ENCODE measurements at places on chromosomes 2 and 18. TPM values are rescaled to one million over a fixed set of nuclear protein-coding genes. Genes with fewer than 3 reads are reported as not detected.

The FRZB gene
- not detected for total RNA-seq

The KIAA2012 gene
- total RNA-seq: not detected

The SH3BP4 gene
- 62.5 TPM for total RNA-seq

The REG3A gene
- total RNA-seq: not detected

The CRACDL gene
- 13.3 TPM for total RNA-seq

The G6PC2 gene
- not detected for total RNA-seq

The DOK6 gene
- total RNA-seq: 1.2 TPM

The QPCT gene
- 28.8 TPM for total RNA-seq

DNA sequence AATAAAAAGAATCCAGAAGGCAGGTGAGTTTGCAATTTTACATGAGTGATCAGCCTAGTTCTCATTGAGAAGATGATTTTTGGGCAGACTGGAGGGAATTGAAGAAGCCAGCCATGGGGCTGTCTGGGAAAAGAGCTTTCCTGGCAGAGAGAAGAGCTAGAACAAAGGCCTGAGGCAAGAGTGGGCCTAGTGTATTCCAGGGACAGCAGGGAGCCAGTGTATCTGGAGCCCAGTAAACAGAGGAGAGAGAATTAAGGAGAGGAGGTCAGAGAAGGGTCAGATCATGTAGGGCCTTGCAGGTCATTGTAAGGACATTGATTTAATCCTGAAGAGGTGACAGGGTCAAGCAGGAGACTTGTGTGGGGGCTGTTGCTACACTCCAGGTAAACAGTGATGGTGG is 195.8 kb downstream of the SATB2 start:
- no peak for DNase-seq

DNA sequence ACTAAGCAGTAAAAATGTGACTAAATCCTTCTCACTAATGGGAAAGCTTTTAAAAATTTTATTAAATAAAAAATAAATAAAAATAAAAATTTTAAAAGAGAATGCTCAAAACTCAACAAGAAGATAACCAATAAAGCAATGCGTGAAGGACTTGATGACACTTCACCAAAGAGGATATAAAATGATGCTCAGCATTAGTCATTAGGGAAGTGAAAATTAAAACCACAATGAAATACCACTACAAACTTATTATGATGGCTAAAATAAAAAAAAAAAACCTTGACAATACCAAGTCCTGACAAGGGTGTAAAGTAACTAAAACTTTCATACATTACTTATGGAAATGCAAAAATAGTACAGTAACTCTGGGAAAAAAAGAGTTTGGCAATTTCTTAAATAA is 3.3 kb upstream of the WDR75 start:
- no peak for DNase-seq

GRCh38 chr2:30266051-30266621 is 34.8 kb downstream of the LBH start:
- DNase-seq: no peak

DNA sequence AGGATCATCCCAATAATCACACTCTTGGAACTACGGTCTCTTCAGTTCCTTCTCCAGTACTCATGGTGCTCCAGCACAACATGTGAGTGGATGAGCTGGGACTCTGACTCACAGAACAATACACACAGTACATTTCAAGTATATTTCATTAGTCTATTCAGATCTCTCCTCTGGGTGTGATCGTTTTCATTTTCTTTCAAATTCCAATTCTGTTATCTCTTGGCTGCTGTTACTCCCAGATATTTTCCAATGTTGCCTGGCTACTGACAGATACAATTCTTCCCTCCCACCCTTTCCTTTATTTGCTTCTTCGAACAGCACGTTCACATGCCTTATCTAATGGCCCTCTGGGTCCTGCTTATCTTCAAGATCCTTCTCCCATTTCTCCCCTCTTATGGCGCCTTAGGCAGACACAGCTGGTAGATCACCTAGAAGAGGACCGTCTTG is 216.0 kb downstream of the ACKR3 start:
- DNase-seq: no peak

GRCh38 chr18:38867680-38868079 is 1302.1 kb upstream of the CELF4 start:
- DNase-seq: no peak

GRCh38 chr2:17979707-17980106 is 101.2 kb downstream of the KCNS3 start:
- DNase-seq: no peak

- DNase-seq: no peak
These were observed 78.2 kb downstream of the HRH4 start for GRCh38 chr18:24538414-24539264.

DNA sequence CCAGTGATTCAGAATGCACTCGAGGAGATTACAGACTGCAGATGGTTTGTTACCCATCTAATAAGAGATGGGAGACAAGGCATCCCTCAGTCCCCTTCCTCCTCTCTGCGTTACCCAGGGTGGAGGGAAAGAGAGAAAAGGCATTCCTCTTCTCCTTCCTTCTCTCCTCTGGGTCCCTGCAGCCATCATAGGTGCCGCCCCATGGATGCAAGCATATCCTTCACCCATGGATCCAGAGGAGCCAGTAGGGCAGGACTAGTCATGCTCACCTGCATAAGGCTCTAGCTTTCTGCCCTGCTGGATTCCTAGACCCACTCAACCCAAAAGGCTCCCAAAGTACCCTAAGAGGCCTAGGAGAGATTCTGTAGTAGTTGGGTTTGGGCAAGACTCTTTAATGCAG is 20.4 kb downstream of the CMPK2 start:
- DNase-seq: no peak

- no peak for DNase-seq
These were observed 681 bp upstream of the NRP2 start for GRCh38 chr2:205681401-205682238.

GRCh38 chr18:79799619-79800370 is 2.1 kb downstream of the KCNG2 start:
- DNase-seq: no peak

- no peak for DNase-seq
These were observed 18.6 kb downstream of the EHBP1 start for GRCh38 chr2:62724106-62724505.

GRCh38 chr2:168350380-168350779 is 103.0 kb upstream of the STK39 start:
- no peak for DNase-seq

DNA sequence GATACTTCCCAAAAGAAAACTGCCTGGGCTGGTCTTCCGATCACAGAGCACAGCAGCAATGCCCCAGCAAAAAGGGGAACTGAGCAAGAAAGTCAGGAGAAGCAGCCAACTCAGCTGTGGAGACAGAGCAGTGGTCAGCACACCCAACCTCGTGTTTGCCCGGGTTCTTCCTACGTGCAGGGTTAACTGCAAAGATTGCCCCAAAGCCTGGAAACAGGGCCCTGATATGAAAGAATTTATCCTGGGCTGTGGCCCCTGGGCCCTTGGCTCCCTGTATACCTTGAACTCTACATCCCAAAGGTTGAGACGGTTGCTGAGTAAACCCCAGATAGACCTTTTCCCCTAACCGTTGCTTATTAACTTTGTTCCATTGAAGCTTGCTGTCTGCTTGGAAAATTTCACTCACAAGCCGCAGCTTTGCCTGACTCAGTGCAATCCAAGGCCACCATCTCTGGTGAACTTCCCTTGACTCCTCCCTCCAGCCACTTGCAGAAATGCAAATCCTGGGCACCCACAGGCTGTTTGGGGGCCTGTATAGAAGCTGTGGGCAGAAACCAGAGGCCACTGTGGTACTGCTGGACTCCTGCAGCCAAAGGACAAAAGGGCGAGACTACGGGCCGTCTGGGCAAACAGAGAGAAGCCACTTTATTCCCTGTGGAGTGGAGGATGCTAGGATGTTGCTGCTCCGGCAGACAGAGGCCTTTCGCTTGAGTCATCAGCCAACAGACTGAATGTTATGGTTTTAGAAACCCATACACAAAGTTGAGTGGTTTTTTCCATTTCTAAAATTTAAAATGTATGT is 18.2 kb downstream of the NRP2 start:
- no peak for DNase-seq

GRCh38 chr18:55102501-55102900 is 143.2 kb upstream of the CCDC68 start:
- DNase-seq: no peak

DNA sequence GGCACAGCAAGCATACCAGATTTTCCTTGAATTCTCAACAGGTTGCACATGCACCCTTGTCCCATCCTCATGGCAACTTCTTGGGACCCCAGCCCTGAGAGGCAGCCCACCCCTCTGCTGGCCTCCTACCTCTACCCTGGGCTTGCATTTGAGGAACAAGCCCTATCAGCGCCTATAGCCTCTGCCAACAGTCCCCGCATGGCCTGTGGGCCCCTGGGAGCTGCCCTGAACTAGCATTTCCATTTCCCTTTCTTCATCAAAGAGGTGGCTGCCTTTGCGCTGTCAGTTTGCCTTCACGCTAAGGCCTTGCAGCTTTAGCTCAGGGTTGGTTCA is 5.4 kb upstream of the ZAP70 start:
- no peak for DNase-seq

DNA sequence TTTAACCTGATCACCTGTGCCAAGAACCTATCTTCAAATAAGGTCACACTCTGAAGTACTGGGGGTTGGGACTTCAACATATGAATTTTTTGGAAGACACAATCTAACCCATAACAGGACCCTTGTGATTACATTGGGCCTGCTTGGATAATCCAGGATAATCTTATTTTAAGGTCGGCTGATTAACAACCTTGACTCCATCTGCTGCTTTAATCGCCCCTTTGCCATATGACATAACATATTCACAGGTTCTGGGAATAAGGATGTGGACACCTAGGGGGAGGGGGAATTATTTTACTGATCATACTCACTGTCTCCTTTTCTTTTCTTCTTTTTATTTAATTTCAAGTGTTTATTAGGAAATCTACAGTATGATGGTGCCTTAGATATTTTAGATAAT is 34.8 kb downstream of the CDH20 start:
- no peak for DNase-seq

GRCh38 chr2:128646691-128647090 is 328.0 kb upstream of the HS6ST1 start:
- no peak for DNase-seq

All from glomerular endothelial cell (primary cell).